ENCODE measurements at places on chromosomes 11 and 22.
A peak's percentile ranks its signal among the peaks of the same experiment; 100 is the strongest.

- DNase-seq, result no peak
Measured at GRCh38 chr11:46616551-46617133, 385 bp downstream of the HARBI1 start.

DNA sequence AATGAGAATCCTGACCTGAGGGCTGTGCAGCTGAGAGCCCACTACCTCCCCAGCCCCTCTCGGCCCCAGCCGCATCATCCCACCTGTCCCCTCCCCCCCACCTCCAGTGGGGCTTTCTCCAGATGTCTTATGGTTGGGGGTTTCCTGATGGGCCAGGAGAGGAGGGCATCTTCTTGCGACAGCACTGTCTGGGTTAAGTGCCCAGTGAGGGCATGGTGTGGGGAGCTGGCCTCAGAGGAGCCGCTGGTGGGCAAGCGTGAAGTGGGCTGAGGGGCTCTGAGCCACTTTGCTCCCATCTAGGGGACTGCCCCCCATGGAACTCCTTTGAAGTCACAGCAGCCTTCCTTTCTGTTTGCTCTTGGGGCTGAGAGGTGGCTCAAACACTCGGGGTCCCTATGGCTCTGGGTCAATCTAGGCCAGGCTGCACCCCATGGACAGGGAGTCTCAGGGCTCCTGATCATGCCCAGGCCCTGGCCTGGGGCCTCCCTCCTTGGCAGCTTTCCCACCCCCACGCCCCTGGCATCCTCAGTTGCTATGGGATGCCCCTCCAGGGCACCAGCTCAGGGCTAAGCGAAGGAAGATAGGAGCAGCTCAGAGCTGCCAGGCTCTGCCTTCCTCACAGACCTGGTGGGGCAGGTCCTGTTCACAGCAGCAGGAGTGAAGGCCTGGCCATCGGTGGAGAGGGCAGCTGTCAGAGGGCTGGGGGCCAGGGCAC is 11.0 kb upstream of the MIEF1 start:
- no peak for DNase-seq

- no peak for DNase-seq
Measured at GRCh38 chr11:44399968-44400367, 90.0 kb upstream of the ALX4 start.

DNA sequence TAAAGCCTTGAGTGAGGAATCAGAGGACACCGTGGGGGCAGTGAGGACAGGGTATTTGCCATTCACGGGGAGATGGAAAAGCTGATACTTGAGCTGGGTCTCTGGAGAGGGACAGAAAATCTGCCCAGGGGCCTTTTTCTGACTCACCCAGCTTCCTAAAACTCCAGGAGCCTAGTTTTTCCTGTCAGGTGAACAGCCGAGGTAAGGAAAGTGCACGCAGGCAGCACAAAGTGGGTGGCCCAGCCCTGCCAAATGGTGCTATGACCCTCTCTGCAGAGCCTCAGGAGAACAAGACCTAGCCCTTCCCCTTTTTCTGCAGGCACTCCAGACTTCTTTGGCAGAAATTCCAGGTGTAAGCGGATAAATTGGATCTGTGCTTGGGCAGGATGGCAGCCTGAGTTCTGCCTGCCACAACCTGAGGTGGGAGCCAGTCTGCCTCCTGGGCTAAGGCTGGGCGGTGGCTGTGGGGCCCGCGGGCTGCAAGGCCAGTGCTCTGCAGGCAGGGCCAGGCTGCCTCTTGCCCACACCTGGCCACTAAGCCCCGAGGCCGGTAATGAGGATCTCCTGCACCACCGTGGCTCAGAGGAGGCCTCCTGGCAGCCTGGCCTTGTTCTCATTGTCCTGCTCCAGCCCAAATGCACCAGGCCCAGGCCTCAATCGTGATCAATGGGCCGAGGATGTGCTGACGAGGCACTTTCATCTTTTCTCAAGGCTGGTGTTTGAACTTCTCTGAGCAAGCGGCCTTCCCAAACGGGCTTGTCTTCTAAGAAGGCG is 72.9 kb upstream of the LMO1 start:
- DNase-seq, result no peak

- no peak for DNase-seq
Measured at GRCh38 chr11:115498354-115498753, 5.9 kb downstream of the CADM1 start.

- peak; percentile 38 for DNase-seq
Measured at GRCh38 chr11:125448136-125448535, 47.9 kb downstream of the FEZ1 start.

DNA sequence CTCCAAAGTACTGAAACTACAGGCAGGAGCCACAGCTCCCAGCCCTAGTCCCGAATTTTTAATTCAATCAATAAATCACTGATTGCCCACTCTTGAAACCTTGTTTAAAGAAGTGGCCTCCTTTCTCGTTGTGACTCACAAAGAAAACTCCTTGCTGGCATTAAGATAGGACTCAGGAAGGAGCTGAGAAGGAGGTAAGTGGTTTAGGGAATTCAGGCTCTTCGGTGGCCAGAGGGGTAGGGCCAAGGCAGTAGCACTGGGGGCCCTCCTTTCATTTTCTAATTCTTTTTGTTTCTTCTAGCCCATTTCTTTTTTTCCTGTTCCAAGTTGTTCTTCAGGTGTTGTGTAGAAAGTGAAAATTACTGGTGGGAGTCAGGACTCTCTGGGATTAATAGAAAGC is 86.2 kb upstream of the OR9Q1 start:
- DNase-seq, result no peak

DNA sequence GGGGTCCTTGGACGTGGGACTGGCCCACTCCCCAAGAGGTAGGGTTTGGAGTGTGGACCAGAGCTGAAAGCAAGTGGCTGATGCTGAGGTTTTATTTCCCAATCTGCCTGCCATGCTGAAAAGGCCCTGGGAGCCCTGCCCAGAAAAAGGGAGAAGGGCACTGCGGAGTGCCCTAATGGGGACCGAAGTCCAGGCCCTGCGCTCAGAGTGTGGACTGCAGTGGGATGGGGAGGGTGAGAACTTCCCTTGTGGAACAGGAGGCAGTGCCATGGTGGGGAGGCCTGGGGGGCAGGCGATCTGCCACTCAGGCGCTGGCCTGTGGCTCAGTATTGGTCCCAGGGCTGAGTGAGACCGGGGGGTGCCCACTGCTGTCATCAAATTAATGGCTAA is 4.3 kb downstream of the GPR152 start:
- DNase-seq, result no peak

DNA sequence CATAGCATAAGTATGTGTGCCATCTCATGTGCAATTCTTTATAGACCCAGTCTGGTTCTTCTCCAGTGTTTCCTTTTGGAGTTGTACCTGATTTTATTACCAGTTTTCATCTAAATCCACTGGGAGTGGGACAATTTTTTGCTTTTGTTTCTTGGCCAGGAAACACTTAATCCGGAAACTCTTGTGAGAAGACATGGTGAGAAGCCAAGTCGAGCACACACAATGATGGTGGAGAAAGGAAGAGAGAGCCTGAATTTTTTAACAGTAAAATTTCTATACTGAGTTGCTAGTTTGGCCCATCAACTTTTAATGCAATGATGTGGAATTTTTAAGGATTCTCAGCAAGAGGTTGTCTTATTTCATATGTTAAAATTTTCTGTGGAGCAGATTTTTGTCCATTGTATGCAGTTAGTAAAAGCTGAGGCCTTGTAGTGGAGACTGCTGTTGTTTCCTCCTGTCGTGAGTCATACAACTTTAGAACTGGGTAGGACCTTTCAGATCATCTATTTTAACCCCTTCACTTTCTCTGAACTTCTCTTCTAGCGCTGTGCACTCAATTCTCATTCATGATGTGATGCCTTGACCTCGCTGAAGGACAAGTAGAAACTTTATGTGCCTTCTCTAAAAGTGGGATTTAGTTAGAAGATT is 17.1 kb downstream of the FAR1 start:
- no peak for DNase-seq

- DNase-seq, result peak; percentile 56
Measured at GRCh38 chr11:65416341-65416824, 6.2 kb upstream of the NEAT1 start.

- DNase-seq, result no peak
Measured at GRCh38 chr11:84775503-84775902, 851.6 kb downstream of the DLG2 start.

- no peak for DNase-seq
Measured at GRCh38 chr11:10307022-10307399, 2.1 kb downstream of the ADM start.

GRCh38 chr11:77213029-77213579 is 85.1 kb downstream of the MYO7A start:
- DNase-seq, result no peak

DNA sequence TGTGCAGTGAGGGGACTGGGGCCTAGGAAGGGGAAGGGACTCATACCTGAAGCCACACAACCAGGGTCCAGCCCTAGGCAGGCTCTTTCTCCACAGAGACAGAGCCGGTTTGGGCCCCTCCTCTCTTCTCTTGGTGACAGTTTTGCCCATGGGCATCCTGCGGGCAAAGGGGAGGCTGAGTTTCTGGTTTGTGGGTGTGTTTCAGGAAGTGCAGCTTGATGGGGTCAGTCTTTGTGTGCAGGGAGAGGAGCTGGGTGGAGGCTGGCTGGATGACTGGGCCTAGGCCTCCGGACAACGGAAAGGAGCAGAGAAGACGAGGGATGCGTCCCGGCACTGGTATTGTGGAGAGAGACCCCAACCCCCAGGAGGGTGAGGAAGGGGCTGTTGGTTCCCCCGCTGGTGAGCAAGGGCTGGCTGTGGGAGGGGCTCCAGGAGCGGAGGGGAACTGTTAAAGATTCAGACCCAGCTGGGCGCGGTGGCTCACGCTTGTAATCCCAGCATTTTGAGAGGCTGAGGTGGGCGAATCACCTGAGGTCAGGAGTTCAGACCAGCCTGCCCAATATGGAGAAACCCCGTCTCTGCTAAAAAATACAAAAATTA is 23.4 kb upstream of the CELSR1 start:
- no peak for DNase-seq

- no peak for DNase-seq
Measured at GRCh38 chr11:65047581-65048422, 6.8 kb downstream of the SAC3D1 start.

DNA sequence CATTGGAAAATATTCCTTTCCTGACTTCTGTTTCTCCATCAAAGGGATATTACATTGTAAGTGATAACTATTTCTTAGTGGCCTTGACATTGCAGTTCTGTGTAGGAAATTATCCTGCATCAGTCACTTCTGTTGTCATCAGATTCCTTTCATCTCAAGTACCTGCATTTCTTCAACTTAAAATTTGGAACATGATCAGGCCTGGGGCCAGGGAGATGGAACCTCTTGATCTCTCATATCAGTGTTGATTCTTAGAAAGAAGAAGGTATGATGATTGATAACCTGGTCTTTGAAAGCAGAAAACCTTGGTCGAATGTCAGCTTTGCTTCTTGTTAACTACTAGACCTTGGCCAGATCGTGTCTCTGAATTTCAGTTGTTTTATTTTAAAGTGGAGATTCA is 93.6 kb downstream of the NAV2 start:
- no peak for DNase-seq

DNA sequence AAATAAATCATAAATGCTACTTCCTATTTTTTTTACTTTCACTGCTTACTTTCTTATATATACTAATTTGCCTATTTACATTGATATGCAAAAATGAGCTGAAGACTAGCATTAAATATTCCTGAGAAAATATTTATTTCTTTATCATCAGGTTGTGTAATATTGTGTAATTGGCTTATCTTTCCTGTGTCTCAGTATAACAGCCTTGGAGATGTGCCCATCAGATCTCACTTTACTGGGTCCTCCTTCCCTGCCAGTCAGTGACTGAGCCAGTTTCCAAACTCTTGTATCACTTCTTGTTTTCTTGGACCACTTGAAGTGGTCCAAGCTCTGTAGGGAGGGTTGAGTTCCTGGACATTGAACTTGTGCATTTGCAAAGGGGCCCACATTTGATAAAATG is 900.0 kb downstream of the LUZP2 start:
- DNase-seq, result no peak

DNA sequence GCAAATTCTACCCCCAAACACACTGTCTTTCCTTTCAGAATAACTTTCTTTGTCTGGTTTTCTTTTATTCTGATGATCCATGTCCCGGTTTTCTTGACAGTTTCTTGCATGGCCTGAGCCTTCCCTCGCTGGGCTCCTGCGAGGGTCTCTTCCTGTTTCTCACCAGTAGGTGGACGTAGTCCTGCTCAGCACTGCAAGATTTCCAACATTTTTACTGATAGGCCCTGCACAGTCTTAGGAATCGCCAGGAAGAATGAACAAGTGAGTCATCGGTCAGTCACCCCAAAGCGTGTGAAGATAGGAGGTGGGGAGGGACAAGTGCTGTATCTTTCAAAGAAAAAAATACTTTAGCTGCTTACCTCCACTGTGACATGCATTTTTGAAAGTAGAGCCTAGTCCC is 16.9 kb upstream of the KIRREL3 start:
- DNase-seq, result no peak

- no peak for DNase-seq
Measured at GRCh38 chr11:75793966-75794365, 21.0 kb upstream of the UVRAG start.

GRCh38 chr11:46498179-46498578 is 95.6 kb downstream of the AMBRA1 start:
- DNase-seq, result no peak

DNA sequence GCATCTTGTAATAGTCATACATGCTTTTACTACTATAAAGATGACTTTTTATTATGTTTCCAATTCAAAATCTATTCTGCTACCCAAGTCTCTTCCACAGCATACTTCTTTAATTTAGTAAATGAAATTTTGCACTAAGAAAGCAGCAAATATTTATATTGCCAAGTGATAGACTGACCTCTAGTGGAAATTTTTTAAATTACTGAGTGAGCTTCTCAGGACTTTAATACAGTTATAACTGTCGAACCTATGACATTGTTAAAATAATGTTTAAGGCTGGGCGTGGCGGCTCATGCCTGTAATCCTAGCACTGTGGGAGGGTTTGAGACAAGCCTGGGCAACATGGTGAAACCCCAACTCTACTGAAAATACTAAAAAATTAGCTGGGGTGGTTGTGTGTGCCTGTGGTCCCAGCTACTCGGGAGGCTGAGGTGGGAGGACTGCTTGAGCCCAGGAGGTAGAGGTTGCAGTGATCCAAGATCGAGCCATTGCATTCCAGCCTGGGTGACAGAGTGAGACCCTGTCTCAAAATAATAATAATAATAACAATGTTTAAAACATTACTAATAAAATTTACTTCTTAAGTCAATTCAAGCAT is 27.3 kb downstream of the STK33 start:
- DNase-seq, result peak; percentile 28

DNA sequence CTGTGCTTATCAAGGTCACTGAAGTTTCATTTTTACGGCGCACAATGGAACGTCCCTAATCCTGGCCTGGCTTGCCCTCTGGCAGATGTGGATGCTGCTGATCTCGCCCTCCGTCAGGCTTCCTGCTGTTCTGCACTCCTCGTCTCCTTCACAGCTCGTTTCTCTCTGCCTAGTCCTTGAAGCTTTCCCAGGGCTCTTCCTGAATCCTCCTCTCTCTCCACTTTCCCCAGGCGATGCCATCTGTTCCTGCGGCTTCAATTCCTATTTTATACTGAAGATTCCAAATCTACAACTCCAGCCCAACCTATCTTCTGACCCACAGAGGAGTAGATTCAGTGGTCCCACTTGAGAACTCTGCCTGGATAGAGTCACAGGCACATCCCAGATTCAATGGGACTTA is 14.2 kb downstream of the SLC22A8 start:
- no peak for DNase-seq

GRCh38 chr11:128453444-128454336 is 133.7 kb downstream of the ETS1 start:
- DNase-seq, result peak; percentile 96

- DNase-seq, result no peak
Measured at GRCh38 chr11:42251984-42252383, 792.5 kb upstream of the LRRC4C start.

- no peak for DNase-seq
Measured at GRCh38 chr22:17862646-17863181, 88.4 kb upstream of the BID start.

GRCh38 chr22:49753276-49753890 is 74.3 kb downstream of the BRD1 start:
- no peak for DNase-seq

Measured in stromal cell of bone marrow (primary cell).